ENCODE measurements at places on chromosomes 12 and 14.

DNA sequence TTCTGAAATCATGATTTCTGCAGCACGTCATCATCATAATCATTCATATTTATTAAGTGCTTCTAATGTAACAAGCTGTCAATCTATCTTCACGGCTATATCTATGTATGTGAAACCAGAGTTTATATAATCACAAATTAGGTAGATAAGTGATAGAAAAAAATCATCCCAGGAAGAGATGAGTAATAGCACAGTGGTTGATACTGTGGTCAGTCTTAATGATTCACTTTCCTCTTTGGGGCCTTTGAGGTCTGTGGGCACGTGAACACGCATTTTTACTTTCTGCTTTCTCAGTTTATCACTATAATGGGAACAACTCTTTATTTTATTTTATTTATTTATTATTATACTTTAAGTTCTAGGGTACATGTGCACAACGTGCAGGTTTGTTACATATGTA lies 265.9 kb upstream of the NOVA1 start:
- DNase-seq = no peak

DNA sequence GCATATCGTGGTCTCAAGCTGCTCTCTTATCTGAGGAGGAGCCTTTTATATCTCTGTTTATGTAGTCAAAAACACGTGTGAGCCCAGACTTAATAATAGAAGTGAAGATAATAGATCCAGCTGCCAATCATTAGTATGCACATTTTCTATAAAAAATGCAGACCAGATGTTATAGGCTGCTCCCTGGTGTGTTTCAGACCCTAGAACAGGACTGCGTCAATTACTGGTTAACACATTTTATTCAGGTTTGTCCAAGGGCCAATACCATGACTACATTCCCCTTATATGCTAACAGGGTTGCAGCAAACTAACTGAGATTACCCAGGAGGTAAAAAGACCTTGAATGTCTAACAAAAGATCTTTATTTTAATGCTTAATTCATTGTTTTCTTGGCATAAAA lies 98.5 kb upstream of the NEDD1 start:
- DNase-seq = no peak

DNA sequence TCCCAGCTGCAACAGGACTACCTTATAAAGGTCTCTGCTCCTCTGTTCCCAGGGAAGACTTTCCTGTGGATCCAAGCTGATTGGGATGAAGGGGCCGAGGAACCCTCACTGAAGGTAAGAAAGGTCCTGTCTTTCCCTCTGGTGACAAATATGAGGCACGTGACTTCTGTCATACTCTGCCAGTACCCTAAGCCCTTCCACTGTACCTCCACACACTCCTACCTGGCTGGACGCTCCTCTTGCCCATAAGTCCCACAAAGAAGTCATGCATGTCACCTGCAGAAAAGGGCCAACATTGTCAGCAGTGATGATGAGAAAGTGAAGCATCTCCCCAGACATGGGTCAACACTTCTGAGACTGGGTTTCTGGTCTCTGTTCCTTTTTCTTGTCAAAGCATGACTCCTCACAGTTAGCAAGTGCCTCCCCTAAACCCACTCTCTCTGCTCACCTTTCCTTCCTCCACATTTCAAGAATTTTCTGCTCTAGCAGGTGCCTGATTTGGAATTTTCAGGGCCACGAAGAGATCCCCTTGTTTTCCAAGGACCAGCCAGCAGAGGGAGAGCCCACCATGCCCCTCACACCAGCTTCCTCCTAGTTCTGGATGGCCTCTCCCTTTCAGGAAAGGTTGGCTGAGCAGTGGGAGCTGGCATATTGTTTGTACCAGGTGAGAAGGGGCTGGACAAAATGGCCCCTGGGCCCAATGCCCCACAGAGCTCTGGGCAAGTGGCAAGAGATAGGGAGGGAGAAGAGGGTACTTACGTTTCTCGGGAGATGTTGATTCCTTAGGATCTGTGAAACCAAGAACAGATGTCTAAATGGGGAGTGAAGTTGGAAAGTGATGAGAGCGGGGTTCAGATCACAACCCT lies 3.5 kb downstream of the TAC3 start:
- no peak for DNase-seq

GRCh38 chr12:17192721-17193120 lies 586.8 kb upstream of the LMO3 start:
- no peak for DNase-seq

DNA sequence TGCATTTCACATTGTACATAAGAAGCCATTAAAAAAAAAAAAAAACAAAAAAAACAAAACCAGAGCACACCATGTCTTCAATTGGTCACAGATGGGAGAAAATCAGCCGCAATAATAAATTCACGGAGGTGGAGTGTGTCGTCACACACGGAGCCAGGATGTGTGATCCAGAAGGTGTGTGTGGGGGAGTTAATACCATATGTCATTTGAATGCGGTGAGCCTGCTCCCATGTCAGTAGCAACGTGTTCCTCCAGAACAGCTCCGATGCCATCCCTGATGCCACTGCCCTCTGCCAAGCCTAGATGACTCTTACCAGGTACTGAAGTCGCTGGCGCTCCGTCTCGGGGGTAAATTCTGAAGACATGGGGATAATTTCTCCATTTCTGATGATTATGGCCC lies 197.8 kb downstream of the PPM1H start:
- DNase-seq = no peak

DNA sequence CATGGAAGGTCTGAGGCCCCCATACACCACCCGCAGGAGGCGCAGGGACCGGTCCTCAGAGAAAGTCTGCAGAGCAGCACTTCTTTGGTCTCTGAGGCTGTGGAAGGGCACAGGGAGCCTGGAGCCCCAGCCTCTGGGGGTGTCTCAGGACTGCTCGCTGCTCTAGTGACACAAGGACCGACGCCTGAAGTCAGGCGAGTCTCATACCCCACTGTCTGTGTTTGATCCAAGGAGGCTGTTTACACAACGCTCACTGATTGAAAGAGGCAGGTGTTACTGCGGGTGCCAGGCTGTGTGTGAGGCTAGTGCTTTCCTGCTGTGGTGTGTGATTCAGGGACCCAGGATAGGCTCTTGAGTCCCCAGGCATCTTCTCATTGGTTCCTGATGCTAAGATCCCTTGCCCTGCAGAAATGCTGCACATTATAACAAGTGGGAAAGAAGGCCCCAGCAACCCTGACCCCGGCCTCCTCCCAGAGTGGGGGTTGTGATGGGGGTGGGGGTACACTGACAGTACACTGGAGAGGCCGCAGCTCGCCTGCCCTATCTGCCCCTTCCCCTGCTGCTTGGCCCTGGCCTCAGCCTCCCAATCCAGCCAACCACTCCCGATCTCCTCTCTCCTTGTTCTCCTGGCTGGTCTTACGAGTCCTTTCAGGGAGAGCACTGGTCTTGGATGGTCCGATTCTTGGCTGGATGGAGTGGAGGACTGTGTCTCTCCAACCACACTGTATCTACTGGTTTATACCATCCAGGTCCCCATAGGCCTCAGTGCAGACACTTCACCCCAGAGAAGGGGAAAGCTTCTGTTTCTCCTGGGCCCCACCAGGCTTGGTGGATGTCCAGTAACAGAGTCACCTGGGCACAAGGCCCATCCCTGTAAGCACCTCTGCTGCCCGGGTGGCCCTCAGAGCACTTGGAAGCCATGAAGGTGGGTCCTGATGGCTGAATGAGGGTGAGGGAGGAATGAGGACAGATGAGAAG lies 6.6 kb downstream of the CACNA2D4 start:
- DNase-seq = no peak

DNA sequence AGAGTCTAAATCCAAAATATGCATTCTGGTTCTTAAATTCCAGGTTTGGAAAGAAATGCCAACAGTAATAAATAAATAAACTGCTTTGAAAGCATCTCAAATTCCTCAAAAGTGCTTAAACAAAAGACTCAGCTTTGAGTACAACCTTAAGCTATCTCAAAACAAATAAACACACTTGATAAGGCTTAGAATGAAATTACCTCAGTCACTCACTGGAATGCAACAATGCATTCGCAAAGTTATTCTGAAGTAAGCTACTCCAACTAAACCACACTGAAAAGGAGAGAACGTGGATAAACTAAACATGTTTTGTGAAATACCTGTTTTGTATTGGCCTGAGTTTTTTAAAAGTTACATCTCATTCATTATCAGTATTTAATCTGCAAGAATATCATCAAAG lies 1.2 kb downstream of the SPTSSA start:
- no peak for DNase-seq

GRCh38 chr12:23927907-23928306 lies 21.6 kb downstream of the SOX5 start:
- no peak for DNase-seq

GRCh38 chr12:15011162-15011561 lies 38.3 kb downstream of the PDE6H start:
- DNase-seq = no peak

DNA sequence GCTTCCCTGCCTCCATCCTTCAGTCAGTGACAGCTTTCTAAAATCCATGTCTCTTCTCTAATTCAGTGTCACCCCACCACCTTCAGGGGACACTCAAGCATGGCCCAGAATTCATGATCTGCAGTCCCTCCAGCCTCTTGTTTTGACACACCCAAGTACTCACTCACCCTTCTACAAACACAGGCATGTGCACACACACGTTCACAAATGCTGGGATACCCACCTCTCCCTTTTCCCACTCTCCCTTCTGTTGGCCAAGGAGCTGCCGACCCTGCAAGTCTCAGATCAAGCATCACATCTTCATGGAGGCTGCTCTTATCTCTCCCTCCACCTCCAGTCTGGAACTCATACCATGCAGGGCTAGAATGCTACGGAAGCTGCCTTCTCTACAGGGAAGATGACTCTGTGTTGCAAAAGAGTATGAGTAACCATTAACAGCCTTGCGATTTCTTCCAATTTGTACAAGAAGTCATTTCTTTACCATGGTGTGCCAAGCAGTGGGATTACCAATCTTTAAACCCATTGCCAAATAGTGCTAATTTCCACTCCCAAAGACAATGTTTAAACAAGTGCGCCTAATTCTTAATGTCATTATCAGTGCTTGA lies 196.1 kb downstream of the BCL11B start:
- DNase-seq = no peak

GRCh38 chr12:30631740-30632139 lies 63.9 kb downstream of the IPO8 start:
- no peak for DNase-seq

DNA sequence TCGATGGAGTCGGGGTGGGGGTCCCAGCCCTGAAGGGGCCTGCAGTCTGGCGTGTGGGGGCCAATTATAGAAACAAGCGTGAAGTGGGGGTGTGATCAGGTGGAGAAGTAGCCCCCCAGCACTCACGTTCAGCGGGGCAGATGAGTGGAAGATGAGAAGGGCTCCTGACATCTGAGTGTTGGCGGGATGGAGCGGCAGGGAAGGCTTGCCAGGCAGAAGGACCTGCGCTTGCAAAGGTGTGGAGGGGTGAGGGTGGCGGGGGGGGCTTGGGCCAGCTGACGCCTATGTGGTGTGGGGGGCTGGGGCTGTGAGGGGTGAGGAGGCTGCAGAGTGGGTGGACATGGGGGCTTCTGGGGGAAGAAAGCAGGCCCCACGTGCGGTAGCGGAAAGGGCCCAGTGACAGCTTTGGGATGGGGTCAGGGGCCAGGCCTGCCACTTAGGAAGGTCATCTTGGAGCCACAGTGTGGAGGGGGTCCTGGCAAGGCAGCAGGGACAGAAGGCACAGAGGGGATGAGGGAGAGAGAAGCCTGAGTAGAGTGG lies 22.2 kb upstream of the BEGAIN start:
- DNase-seq = no peak

GRCh38 chr12:51082561-51083125 lies 753 bp downstream of the CSRNP2 start:
- DNase-seq = no peak

DNA sequence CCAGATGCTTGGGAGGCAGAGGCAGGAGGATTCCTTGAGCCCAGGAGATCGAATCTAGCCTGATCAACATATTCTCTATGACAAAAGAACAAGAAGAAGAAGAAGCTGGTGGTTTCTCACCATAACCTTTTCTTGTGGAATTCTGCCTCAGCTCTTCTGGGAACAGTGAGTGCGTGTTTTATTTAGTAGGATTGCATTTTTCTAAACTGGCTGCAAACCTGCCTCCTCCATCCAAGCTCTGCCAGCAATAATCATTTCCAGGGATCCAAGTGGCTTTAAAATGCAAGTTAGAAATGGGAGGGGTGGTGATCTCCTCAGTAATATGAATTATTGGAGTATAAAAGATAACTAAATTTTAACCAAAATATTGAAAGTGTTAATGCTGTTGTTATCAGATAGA lies 46.1 kb upstream of the MMP17 start:
- DNase-seq = no peak

DNA sequence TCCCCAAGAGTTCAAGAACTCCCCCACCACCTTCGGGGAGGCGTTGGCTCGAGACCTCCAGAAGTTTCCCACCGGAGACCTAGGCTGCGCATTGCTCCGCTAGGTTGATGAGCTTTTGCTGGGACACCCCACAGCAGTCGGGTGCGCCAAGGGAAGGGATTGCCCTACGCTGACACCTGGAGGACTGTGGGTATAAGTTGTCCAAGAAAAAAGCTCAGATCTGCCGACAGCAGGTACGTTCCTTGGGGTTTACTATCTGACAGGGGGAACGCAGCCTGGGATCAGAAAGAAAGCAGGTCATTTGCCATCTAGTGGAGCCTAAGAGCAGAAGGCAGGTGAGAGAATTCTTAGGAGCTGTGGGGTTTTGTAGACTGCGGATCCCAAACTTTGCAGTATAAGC lies 98.8 kb downstream of the FRMD6 start:
- no peak for DNase-seq

DNA sequence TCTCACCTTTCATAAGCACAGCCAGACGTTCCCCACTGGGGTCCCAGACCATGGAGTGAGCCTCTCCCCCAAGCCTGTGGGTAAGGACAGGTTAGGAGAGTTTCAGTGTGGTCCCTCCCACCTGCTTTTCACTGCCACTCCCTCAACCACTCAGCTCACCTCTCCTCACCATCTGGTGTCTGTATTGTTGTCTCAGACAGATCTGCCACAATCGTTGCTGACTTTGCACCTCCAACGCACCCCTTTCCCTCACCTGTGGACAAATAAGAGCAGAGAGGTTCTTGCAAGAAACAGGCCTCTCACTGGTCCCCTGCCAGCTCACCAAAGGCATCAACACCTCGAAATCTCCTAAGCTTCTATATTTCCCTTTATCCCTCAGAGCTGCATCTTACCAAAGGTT lies 8.8 kb downstream of the MYG1 start:
- DNase-seq = no peak

DNA sequence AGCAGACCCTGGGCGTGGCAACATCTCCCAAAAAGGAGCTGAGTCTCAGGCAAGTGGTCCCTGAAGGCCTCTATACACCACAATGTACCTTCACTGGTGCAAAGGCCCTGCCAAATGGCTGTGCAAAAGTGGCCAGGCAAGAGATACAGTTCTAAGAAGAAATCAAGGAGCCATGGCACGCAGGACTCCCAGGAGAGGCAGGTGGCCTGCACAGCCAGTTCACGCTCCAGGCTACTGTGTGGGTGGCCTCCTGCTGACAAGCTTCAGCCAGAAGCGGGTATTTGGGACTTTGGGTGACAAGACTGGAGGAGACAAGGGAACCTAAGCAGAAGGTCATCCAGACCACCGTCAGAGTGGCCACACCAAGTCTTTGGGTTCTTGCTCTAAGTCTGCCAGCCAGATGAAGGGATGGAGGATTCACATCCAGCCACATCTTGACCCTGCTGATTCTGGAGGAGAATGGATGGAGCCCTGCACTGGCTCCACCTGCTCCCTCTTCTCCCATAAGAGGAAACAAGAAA lies 20.5 kb upstream of the ZFP36L1 start:
- no peak for DNase-seq
